A549 treated with Hydrocortisone at 1 μM for 4 hours (cell line): ENCODE measurements at places on chromosomes 2 and 18. TPM values are rescaled to one million over a fixed set of nuclear protein-coding genes. Genes with fewer than 3 reads are reported as not detected.

The OBSL1 gene
- 18.8 to 22.2 TPM (median 19.9 TPM) in 5 replicates for total RNA-seq

The LIPG gene
- total RNA-seq = 0.09 to 0.34 TPM (median 0.18 TPM) in 5 replicates

The COBLL1 gene
- total RNA-seq = 3.7 to 6.6 TPM (median 4.5 TPM) in 5 replicates

The PHOSPHO2 gene
- 1.7 to 3.8 TPM (median 3.0 TPM) in 5 replicates for total RNA-seq

The CCDC178 gene
- not detected in 5 replicates for total RNA-seq

The NDUFV2 gene
- 121 to 130 TPM (median 127 TPM) in 5 replicates for total RNA-seq

The RAB31 gene
- total RNA-seq = 17.3 to 28.0 TPM (median 20.5 TPM) in 5 replicates

The DBI gene
- total RNA-seq = 388 to 444 TPM (median 401 TPM) in 5 replicates

The COL6A3 gene
- total RNA-seq = 0.14 to 0.43 TPM (median 0.36 TPM) in 5 replicates

The SKA1 gene
- total RNA-seq = 10.9 to 16.1 TPM (median 12.0 TPM) in 5 replicates

The CNDP1 gene
- total RNA-seq = not detected in 5 replicates

The ABCG5 gene
- not detected in 5 replicates for total RNA-seq

The VWC2L gene
- not detected in 5 replicates for total RNA-seq

The NRP2 gene
- total RNA-seq = 84.8 to 140 TPM (median 133 TPM) in 5 replicates

The PHLPP1 gene
- 5.4 to 8.2 TPM (median 7.8 TPM) in 5 replicates for total RNA-seq

The DPP10 gene
- total RNA-seq = not detected in 5 replicates

The MLPH gene
- 270 to 331 TPM (median 308 TPM) in 5 replicates for total RNA-seq

The RNU2-63P gene
- total RNA-seq = not detected in 5 replicates

The REG3A gene
- not detected in 5 replicates for total RNA-seq

The STARD7 gene
- total RNA-seq = 86.3 to 104 TPM (median 88.1 TPM) in 5 replicates

The SERPINB13 gene
- not detected in 5 replicates for total RNA-seq

The LYPD1 gene
- 14.6 to 20.6 TPM (median 15.7 TPM) in 5 replicates for total RNA-seq

The SP140 gene
- total RNA-seq = 0.16 to 0.29 TPM in 2 of 5 replicates, not detected in the others

The TRAF3IP1 gene
- 11.4 to 16.5 TPM (median 12.9 TPM) in 5 replicates for total RNA-seq

The CDCA7 gene
- total RNA-seq = 38.4 to 49.6 TPM (median 44.6 TPM) in 5 replicates

The TTN gene
- total RNA-seq = under 0.01 to 0.01 TPM (median under 0.01 TPM) in 5 replicates

The TMEM200C gene
- total RNA-seq = not detected in 5 replicates

The RPRM gene
- total RNA-seq = 0.07 to 0.10 TPM in 2 of 5 replicates, not detected in the others

The CEP68 gene
- 9.1 to 12.8 TPM (median 11.5 TPM) in 5 replicates for total RNA-seq

The IL37 gene
- not detected in 5 replicates for total RNA-seq

The AKAIN1 gene
- total RNA-seq = not detected in 5 replicates
